ENCODE measurements at places on chromosomes 2 and 18. TPM values are rescaled to one million over a fixed set of nuclear protein-coding genes. Genes with fewer than 3 reads are reported as not detected.

CD207 gene
- not detected for total RNA-seq

RBM44 gene
- 1.2 TPM for total RNA-seq

AFF3 gene
- 830 TPM for total RNA-seq

FOSL2 gene
- 42.2 TPM for total RNA-seq

FBLN7 gene
- total RNA-seq, result 1.2 TPM

CFAP65 gene
- total RNA-seq, result not detected

GRCh38 chr2:220533485-220533884 lies 906.1 kb downstream of the SLC4A3 start:
- no peak for DNase-seq

- no peak for DNase-seq
Observed at GRCh38 chr2:238972146-238972445, 124.2 kb downstream of the TWIST2 start.

DNA sequence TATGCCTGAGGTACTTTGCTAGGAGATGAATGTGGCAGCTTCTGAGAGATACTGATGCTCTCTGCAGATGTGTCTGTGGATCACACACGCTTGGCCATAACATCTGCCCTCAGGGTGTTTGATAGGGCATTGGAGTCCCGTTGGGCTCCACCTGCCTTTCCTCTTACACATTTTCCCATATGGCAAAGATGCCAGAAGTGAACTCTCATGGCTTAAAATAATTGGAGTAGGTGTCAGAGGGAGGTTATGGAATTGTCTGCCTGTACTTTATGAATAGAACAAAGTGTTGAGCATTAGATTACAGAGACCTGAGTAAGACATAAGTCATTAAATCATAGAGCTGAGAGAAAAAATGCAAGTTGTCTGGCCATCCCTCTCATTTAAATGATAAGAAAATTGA lies 75.3 kb upstream of the PNPT1 start:
- no peak for DNase-seq

DNA sequence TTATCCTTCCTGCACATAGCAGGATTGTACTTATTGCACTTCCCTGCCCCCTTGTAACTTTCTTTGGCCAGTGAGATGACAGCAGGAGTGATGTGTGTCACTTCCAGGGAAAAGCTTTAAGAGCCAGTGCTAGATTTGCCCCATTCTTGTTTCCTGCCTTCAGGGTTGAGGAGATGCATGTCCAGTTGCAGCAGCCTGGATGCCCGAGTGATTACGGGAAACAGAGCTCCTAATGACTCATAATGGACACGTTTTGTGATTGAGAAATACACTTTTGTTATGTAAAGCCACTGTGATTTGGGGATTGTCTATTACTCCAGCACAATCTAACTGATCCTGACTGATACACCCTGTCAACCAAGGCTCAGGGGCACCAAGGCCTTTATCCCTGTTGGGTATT lies 5.0 kb upstream of the TET3 start:
- DNase-seq, result no peak

GRCh38 chr18:9708434-9709303 lies 568 bp downstream of the RAB31 start:
- DNase-seq, result peak; percentile 71

DNA sequence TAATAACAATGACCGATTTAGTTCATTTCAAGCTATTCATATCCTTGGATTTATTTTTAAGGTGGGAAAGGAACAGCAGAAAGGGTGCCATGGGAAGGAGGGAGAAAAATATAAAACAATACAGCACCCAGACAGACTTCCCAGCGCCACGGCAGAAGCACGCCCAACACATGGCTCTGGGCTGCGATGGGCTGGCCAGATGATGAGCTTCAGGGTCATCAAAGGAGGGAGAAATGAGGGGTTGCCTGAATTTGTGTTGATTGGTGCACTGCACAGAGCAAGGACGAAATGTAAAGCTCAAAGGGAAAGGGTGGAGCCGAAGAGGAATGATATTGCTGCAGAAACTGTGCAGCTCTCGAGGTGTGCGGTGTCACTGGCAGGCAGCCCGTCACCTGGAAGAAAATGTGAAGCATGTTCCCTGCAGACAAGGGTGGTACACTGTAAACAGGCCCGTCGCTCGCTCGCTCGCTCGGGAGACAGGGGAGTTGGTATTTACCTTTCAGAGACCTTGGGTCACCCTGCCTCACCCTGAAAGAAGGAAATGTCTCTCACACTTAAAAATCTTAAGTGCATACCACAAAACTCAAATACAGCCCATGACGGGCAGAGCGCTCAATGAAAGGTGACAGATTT lies 195.5 kb upstream of the CTAGE1 start:
- no peak for DNase-seq

DNA sequence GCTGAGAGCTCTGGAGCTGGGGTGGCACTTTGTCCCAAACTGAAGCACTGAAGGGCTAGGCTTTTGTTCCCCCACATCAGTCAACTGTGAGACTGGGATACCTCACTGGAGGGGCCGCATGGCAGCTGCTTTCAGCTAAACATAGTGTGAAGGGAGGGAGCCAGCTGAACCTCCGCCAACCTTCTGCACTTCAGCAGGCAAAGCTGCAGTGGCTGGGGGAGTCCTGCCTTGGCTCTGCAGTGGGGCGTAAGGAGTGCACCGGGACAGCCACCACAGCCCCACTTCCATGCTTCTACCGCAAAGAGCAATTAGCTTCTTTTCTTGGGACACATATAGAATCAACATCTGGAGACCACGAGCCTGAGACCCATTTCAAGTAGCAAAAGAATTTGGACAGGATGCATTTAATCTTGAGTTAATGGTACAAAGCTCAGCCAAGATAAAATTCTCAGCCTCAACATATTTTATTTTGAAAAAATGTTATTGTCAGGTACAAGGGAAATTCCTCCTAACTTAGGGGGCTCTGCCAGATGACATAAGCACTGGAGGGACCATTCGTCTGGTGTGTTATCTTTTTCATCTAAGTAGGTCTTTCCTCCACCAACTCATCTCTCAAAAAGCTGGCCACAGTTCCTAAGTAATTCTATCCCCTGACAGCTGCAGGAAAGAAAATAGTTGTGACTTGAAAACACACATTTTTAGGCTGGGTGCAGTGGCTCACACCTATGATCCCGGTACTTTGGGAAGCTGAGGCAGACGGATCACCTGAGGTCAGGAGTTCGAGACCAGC lies 25.6 kb upstream of the MYCN start:
- no peak for DNase-seq

- DNase-seq, result no peak
Observed at GRCh38 chr2:120283649-120284048, 31.0 kb downstream of the RALB start.

DNA sequence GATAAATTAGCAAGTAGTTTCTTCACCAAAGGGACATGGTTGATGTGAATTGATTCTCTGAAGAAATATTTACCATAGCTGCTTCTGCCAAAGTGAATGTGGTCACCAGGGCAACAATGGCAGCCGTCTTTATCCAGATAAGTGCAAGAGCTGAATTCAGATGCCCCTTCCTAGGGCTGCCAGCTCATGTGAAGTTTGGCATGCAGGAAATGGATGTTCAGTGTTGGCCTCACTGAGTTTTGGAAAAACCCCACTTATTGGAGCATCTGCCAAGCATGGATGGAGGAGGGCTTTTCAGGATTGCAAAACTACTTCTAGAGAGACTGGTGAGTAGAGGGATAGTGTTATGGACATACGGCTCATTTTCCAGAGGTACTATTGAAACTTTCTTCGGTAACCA lies 80.8 kb downstream of the FMNL2 start:
- no peak for DNase-seq

GRCh38 chr2:235343869-235344268 lies 150.0 kb upstream of the AGAP1 start:
- no peak for DNase-seq

DNA sequence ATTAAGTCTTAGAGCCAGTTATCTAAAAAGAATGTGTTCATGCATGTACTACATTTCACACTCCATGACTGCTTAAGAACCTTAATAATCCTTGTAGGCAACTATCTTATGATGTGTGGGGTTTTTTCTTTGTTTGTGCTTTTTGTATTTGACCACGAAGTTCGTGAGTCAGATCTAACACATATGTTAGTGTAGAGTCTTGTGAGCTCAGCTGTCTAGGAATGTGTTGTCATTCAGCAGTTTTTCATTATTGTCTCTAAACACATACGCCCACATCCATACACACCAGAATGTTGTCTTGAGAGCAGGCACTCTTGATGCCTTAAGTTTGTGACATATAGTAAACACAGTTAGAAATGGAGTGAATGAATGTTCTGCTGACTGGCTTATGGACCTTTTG lies 38.4 kb downstream of the CAB39 start:
- no peak for DNase-seq

DNA sequence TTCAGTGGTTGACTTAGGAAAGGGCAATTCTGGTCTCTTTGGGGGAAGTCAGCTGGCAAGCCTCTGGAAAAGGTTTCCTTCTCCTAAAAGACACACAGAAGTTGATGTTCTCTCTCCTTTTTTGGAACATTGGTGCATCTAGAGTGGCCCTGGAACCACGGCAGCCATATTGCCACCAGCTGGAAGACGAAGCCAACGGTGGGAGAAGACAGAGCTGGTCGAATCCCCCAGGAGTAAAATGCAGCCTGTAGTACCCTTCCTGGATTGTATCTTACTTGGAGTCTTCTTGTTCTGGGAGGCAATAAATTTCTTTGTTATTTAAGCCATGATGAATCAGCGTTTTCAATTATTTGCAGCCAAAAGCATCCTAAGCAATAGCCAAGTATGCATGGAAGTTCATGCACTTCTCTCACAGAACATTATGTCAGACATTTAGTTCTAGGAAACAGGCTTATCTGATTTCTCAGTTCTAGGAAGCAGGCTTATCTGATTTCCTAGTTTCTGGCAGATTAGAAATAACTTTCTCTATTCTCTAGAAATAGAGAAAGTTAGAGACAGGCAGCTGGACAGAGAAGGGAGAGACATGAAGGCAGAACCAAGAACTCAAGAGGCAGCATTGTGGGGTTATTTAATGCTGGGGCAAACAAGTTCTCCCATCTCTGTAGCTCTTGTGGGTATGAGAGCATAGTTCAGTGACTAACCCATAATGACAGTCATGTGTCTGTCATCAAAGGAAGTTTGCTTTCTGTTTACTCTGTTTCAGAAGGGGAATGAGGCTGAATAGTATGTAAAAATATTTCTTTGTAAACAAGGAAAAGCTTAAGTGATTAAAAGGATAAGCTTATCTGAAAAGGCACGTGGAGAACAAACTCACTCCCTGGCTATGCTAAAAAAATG lies 40.5 kb upstream of the NABP1 start:
- peak; percentile 23 for DNase-seq

DNA sequence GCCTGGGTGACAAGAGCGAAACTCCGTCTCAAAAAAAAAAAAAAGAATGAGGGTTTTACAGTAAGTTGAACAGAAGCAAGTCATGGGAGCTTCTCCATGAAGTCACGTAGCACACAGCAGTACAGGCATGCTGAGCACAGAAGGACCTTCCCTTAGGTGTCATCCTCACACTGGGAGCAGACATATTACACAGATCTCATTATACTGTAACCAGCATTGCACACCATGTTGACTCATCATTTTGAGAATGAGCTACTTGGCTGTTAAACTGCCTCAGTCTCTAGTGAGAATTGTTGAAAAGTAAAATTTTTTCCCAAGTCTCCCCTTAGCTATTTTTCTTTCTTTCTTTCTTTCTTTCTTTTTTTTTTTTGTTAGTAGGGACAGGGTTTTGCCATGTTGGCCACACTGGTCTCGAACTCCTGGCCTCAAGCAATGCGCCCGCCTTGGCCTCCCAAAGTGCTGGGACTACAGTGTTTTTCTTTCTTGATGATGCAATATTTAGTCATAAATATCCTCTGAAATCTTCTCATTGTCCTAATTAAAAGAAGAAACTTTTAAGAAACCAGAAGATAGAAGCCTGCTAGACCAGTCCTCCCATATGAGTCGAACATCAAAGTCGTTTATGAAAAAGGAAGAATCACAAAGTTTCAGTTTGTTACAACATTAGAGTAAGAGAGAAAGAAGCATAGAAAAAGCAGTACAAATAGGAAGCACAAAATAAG lies 37.9 kb upstream of the PPP1CB start:
- no peak for DNase-seq

- DNase-seq, result no peak
Observed at GRCh38 chr2:158482594-158482993, 25.8 kb downstream of the PKP4 start.

DNA sequence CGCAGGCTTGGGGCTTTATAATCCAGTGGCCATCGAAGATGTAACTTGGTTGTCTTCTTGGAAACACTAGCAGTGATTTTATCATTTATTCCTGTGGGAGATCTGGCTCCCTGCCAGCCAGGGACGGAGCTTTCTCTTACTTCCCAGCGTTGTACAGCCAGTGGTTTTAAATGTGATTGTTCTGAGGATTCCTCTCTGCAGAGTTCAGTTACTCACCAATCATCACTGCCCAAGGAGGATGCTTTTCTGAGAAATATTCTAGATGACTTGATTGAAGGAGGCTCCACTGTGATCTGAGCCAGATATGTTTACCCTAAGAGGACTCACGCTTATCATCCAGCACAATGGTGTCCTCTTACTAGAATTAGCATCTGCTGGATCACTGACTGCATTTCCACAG lies 744.3 kb downstream of the RNF144A start:
- no peak for DNase-seq

DNA sequence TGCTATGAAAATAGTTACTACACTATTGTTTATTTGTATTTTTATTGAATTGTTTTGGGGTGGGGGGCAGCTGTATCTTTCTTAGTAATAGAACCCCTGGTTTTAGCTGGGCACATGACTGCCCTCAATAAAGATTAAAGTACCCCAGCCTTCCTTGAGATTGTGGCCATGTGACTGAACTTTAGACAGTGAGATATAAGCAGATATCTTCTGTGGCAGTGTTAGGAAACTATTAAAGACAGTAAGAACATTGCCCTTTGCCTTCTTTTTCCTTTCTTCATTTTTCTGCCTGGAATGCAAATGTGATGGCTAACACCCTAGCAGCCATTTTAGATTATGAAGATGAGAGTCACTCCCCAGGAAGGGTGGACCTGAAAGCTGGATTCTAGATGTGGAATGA lies 47.9 kb upstream of the AKAIN1 start:
- DNase-seq, result no peak

DNA sequence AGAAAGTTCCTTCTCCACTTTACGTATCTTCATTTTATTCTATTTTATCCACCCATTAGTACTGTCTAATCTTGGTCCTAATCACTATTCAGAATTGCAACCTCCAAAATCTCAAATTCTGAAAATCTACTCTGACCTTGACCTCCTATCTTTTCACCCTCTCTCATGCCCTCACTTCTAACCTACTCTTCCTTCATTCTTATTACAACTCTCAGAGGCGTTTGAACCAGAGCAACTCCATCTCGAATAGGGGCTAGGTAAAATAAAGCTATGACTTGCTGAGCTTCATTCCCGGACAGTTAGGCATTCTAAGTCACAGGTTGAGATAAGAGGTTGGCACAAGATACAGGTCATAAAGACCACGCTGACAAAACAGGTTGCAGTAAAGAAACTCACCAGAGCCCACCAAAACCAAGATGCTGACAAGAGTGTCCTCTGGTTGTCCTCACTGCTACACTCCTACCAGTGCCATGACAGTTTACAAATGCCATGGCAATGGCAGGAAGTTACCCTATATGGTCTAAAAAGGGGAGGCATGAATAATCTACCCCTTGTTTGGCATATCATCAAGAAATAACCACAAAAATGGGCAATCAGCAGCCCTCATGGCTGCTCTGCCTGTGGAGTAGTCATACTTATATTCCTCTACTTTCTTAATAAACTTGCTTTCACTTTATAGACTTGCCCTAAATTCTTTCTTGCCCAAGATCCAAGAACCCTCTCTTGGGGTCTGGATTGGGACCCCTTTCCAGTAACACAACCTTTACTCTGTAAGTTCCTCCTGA lies 11.4 kb downstream of the CCDC88A start:
- no peak for DNase-seq
